NCI-H2107 (cell line): ENCODE measurements at places on chromosomes 12 and 14.

GRCh38 chr12:66061557-66062289 lies 68.8 kb downstream of the LLPH start:
- no peak for DNase-seq

GRCh38 chr12:65740506-65740872 lies 83.8 kb upstream of the HMGA2 start:
- DNase-seq = no peak

- DNase-seq = no peak
These were observed 57.6 kb upstream of the GALNT9 start for GRCh38 chr12:132386926-132387497.

DNA sequence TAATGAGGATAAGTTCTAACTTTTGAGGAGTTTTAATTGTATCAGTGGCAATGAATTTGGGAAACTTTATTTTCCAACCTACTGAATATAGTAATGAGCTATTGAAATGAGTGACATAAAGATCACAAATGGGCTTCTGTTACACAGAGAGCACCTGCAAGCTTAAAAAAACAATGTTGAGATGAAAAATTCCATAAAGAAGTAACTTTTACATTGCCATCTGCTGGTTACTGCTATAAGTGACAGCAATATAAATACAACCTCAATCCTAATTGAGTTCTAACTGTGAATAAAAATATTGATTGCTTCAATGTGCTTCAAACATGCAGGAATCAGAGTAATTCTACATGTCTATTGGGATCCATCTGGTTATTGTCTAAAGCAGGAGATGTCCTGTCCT lies 14.2 kb downstream of the WIF1 start:
- no peak for DNase-seq

- DNase-seq = no peak
These were observed 25.9 kb upstream of the WNK1 start for GRCh38 chr12:726281-727140.

- DNase-seq = no peak
These were observed 2.2 kb upstream of the DIABLO start for GRCh38 chr12:122228092-122228491.

DNA sequence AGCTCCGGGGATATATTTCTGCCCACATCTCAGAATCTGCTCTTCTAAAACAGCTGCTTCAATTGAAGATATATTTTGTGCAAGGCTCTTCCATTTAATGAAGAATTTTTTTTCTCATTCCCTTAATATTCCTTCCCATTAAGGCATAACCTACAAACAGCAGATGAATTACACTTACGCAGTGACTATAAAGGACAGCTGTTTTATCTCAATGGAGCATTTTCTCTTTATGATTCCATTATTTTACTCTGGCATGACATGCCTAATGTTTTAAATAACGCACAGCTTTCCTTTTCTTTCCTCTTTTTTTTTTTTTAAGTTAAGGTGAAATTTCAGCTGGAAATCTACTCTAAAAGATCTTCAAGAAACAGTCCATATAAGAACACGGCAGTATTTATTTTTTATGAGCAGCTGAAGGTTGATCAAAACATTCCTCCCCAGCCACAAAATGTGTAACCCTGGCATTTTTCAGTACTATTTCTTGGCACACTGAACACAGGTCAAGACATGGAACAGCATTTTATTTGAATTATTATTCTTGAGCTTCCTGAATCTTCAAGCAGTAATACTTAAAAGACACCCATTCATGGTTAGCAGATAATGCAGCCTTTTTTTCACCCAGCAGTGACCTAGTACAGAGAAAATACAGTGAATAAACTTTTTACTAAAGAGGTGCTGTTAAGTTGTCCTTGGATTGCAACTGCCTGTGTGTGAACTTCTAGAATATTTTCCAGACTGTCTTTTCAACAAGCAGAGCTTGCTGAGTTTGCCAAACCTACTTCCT lies 118.1 kb upstream of the FOXN3 start:
- DNase-seq = no peak

DNA sequence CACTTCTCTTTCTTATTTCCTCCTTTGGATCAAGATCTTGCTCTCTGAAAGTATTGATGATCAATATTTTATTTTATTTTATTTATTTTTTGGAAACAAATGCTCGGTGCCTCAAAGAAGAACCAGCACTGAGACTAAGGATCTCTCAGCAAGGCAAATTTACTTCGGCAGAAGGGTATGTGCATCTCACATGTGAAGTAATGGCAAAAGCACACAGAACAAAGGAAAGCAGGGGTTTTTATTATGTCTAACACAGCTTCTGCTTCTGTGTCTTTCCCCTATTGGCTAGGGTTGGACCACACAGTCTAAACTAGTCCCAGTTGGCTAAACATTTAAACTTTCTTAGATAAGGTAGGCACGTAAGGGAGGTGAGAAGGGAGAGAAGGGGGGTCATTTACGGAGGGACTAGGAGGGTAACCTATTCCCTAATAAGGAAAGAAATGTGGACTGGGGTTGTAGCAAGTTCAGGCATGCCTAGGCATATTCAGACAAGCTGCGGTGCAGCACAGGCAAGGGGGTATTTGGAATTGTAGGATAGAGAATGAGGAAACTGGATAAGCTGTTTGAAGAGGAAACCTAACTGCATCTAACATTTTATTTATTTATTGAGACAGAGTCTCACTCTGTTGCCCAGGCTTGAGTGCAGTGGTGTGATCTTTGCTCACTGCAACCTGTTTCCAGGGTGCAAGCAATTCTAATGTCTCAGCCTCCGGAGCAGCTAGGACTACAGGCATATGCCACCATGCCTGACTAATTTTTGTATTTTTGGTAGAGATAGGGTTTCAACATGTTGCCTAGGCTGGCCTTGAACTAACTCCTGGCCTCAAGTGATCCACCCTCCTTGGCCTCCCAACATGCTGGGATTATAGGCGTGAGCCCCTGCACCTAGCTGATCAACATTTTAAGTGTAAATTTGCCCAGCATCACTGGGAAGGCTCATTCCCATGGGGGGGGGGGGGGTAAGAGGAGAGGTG lies 90.0 kb upstream of the EIF5 start:
- no peak for DNase-seq

- no peak for DNase-seq
These were observed 49.7 kb downstream of the DRAM1 start for GRCh38 chr12:101927036-101927435.

- no peak for DNase-seq
These were observed 10.9 kb upstream of the HVCN1 start for GRCh38 chr12:110699591-110700445.

DNA sequence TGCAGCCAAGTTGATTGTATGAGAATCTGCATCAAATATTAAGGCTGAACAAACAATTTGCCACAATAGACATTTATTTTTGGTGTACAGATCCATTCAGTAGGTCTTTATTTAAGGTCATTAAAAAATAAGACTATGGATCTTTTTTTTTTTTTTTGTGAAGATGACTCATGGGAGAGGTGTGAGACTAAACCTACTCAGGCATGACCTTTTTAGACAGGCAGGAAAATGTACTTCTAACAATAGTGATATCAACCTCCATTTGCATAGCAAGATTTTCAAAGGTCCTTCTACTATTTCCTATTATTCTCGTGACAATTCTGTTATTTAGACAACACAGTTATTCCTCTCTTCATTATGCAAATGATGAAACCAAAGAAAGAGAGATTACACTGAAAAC lies 39.9 kb upstream of the PTPRR start:
- no peak for DNase-seq

GRCh38 chr12:52391618-52392002 lies 6.2 kb upstream of the KRT84 start:
- peak; percentile 53 for DNase-seq

- no peak for DNase-seq
These were observed 7.0 kb upstream of the CCT2 start for GRCh38 chr12:69578283-69578682.

DNA sequence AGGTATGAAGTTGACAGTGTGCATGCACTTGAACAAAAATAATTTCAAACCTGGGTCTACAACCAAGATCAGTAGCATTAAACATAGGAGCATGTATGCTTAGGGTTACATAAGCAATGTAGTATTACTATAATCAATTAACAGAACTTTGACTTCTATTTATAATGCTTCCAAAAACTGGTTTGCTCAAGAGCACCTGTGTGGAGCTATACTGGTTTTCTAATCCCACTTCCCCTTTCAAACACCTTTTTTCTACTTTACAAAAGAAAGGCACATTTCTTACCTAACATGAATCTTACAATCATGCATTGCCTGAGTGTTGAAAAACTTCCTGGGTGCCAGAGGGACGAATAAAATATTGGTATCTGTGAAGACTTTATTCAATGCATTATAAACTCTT lies 72.7 kb downstream of the EFCAB11 start:
- DNase-seq = no peak

- DNase-seq = no peak
These were observed 171.8 kb upstream of the ALG10B start for GRCh38 chr12:38144601-38145436.

DNA sequence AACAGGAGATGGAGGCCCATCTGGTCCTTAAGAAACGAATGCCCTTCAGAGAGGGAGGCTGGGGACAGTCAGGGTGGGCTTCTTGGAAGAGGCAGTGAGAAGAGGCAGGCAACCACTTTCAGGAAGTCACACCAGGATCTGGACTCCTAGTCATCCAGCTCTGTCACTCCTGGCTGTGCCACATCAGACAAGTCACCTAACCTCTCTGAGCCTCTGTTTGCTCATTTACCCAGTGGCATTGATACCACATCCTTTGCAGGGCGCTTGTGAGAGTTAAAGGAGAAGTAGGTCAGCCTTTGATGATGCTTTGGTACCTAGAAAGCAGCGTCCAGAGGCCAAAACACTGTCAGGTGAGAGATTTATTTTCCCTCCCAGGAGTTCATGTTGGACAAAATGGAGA lies 11.1 kb downstream of the CCDC197 start:
- no peak for DNase-seq
